ENCODE measurements at places on chromosomes 4 and X.
A peak's percentile ranks its signal among the peaks of the same experiment; 100 is the strongest.

DNA sequence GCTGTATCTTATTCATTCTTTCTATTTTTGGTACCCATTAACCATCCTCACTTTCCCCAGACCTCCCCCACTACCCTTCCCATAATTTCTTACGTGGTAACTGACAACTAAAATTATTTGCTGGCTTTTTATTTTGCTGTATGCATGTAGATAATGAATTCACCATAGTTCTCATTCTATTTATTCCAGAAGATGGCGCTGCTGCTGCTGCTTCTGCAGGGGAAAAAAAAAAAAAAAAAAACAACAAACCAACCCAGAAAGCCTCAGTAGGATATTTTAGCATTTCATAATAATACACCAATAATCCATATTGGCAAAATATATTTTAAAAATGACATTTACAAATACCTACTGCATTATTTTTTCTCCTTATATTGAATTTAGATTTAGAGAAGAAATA lies 416.6 kb upstream of the MAGEB18 start:
- no peak for DNase-seq

DNA sequence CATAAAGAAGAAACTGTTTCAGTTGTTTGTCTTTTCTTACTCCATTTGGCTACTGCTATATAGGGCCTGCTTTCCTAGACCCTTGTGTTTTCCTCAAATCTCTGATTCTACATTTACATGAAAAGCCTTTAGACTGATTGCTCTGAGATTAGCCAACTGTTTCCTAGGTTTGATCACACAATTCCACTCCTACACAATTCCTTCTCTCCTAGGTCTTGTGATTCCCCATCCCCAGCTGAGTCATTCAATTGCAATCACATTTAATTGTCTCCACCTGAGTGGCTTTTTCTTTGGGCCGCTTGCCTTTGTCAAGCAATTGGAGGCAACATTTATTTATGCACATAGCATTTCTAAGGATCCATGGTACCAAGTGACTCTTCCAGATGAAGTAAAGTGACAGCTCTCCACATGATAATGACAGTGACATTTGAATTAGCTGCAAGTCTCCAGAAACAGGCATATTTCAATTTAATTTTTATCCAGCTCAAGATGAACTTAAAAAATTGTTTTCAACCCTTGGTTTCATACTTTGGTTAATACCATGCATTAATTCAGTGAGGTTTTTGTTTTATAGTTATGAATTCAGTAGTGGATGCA lies 35.8 kb downstream of the ATXN3L start:
- DNase-seq = no peak

- DNase-seq = peak; percentile 72
Observed at GRCh38 chrX:24149351-24150050, at the start of gene ZFX. Gene ZFX, plus strand, starts transcription at chrX:24149729. Its CDS starts 23,014 bp downstream, at chrX:24172743.

- no peak for DNase-seq
Observed at GRCh38 chr4:80568891-80569290, 233.4 kb downstream of the CFAP299 start.

DNA sequence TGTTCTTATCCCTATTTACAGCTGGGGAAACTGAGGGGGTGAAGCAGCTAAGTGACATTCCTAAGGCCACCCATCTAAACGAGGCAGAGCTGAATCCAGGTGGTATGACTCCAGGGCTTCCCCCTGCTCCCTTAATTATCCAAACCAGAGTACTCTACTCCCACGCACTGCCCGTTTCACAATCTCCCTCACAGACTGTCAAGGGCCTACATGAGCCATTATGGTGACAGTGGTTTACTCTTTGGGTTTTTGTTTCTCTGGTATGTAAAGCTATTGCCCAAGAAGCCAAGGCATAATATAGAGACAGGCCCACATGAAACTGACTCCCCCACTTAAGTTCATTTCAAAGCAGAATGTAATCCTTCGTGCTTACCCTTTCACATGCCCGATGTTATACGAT lies 95.1 kb downstream of the NHS start:
- DNase-seq = no peak

GRCh38 chr4:186939226-186939625 lies 215.6 kb upstream of the FAT1 start:
- DNase-seq = no peak

DNA sequence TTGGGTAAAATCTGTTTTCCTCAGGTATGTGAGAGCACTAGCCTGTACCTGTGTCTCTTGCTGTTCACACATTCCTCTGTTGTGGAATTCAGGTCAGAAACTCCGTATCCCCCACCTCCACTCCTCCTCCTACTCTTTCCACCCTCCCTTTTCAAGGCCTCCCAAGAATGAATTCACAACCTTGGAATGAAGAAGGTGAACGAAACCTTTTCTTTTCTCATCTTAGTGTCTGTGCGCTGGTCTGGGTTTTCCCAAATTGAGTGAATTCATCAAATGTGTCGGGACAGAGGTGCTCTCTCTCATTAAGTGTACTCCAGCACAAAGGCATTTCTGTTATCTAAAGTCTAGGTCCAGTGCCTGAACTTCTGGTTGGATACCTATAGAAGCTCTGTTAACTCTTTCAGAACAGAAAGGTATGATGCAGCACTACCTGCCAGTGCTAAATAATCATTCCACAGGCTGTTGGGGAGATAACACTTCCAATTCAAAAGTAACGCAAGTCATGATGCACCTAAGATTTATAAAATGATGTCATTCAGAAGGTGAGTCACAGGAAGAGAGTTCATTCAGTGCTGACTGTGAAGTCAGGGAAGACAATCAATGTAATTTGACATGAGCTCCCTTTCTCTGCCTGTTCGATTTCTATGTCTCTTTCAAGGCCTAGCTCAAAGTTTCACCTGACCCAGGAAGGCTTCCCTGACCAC lies 41.9 kb downstream of the COL4A6 start:
- no peak for DNase-seq

GRCh38 chr4:55251896-55252295 lies 94.1 kb upstream of the SRD5A3 start:
- no peak for DNase-seq

- DNase-seq = no peak
Observed at GRCh38 chrX:106692425-106693065, 34.0 kb upstream of the RNF128 start.

DNA sequence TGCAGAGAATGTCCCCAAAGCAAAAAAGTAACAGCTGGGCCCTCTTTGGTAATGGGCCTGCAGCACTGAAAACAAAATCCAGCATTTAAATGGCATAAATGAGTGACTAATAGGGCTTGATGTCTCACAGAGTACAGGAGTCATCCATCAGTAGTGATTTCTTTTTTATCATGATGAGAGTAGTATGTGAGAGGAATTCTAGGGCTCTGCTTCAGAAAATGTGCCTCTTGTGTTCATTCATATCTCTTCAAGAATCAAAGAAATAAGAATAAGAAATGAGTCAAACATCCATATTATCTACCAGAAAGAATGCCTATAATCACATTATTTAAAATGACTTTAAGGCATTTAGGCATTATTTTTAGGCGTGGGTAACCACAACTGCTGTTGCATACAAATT lies 792.9 kb upstream of the HTR2C start:
- no peak for DNase-seq

DNA sequence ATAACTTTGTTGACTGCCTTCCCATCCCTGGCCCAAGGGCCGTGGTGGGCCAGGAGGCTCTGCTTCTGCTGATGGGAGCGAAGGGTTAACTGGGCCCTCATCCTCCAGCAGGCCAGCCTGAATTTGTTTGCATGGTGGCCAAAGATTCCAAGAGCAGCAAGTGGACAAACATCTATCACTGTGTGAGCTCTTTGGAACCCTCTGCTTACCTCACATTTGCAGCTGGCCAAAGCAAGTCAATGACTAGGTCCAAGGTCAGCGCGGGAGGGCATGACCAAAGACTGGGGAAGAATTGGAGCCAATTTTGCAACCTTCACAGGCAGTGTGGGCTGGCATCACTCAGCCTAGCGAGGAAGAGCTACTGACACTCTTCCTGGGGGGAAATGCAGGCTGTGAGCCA lies 67.8 kb upstream of the ATP6AP2 start:
- DNase-seq = no peak

GRCh38 chrX:2928583-2929434 lies at the start of gene ARSD:
Gene ARSD, minus strand, starts transcription at chrX:2929339. Its CDS starts 64 bp downstream, at chrX:2929275.
- DNase-seq = peak; percentile 51

DNA sequence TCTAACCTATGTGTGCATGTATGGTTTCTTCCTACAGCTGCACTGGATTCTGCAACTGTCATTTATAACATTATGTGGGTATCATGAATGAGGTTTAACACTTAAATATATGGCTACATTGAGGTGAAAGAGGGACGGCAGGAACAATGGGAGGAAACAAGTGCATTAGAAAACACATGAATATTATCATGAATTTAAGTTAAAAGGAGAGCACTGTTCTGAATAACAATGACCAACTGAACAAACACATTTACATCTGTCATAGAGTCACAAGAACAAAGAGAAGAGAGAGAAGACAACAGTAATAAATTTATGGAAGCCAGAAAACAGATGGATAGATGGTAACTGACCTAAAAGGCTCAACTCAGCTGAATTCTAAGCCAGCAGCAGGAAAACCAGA lies 527.1 kb upstream of the DIPK2B start:
- DNase-seq = no peak

- DNase-seq = peak; percentile 37
Observed at GRCh38 chr4:163548481-163549243, 54.2 kb downstream of the TMA16 start.

DNA sequence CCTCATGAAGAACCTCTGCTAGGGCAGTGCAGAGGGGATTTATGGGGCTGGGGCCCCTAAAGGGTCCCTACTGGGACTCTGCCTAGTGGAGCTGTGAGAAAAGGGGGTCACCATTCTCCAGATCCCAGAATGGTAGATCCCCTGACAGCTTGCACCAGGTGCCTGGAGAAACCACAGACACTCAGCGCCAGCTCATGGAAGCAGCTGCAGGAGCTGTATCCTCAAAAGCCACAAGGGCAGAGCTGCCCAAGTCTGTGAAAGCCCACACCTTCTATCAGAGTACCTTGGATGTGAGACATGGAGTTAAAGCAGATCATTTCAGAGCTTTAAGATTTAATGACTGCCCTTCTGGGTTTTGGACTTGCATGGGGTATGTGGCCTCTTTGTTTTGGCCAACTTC lies 38.6 kb downstream of the MAP9 start:
- no peak for DNase-seq

GRCh38 chr4:112905728-112906127 lies 143.7 kb upstream of the ANK2 start:
- DNase-seq = peak; percentile 25

GRCh38 chr4:125101719-125102118 lies 213.0 kb upstream of the FAT4 start:
- DNase-seq = no peak

DNA sequence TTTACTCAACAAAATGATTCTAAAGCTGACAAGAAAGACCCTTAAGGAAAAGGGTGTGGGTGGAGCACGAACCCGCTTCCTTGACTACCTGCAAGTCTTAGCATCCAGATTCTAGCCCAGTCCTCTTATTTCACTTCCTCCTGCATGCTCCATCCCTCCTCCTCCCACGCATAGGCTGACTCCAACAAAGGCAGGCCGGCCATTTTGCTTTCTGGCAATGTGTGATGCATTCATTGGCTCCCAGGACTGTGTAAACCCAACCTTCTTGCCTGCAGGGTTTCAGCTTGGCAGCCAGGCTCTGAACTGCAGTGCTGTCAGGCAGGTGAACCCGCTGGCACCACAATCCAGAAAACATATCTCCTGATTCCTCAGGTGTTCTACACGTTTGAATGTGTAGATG lies 39.3 kb downstream of the RTL9 start:
- DNase-seq = no peak

DNA sequence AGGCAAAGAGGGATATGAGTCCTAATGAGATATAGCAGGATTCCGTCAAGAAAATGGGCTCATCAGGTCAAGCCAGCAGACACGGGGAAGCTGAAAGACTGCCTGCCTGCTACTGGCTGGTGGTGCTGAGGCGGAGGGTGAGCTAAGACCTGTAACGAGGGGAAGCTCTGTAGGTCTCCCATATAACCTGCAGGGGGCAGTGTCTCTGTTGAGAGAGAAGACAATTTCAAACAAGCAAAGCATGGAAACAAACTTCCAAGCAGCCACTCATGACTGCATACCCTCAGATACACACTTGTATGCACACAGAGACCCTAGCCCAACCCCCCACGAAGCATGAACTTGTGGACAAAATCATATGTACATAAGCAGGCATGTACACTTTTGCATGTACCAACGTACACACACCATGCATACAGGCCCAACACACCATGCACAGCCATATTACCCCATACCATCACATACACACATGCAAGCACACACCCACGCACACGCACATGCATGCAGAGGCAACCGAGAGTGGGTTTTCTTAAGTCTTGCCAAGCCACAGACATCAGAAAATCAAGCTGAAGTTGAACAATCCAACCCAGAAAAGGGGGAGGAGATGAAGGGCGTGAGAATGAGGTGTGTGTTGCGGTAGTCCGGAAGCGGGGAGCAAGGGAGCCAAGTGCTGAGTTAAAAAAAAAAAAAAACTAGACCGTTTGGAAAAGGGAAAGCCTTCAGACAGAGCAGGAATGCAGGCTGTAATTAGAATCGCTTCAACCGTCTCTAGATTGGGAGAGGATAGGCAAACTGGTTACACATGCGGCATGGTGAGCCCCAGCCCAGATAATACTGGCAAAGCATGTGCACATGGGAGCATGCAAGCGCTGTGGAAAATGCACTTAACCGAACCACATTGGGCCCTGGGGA lies 71.0 kb downstream of the PJA1 start:
- DNase-seq = peak; percentile 51

DNA sequence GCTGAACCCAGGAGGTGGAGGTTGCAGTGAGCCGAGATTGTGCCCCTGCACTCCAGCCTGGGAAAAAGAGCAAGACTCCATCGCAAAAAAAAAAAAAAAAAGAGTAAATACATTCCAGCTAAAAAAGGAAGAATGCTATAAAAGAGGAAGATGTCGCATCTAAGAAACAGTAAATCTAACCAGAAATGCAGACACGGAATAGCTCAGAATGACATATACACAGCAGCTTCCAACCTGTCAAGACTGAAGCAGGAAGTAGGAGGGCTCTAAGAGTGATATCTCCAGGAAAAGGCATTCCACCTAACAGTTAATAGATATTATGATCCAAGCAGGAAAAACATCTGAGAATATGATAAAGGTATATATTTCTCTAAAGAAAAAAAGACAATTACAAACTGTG lies 16.0 kb downstream of the CLOCK start:
- DNase-seq = no peak

DNA sequence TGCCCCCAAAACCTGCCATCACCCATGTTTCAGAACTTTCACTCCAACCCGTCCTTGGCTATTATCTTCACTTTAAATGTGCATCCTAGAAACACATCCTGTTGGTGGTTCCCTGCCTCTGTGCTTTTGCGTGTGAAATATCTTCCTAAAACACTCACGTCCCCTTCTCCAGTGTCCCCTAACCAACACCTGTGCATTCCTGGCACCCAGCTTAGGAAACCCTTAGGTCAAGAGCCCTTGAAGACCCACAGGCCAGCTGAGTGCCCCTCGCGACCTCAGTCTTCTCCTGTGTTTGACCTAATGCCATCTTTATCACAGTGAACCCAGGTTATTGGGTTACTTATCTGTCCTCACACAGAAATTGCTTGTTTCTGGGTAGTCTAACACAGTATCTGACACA lies 117.6 kb downstream of the STK32B start:
- no peak for DNase-seq
